ENCODE measurements at places on chromosomes 2 and 18.

GRCh38 chr2:101442042-101442666 is 32.8 kb downstream of the RFX8 start:
- no peak for DNase-seq

- no peak for DNase-seq
Observed at GRCh38 chr2:51619961-51620360, 588.0 kb upstream of the NRXN1 start.

GRCh38 chr2:109497463-109497862 is 116.3 kb downstream of the SEPTIN10 start:
- no peak for DNase-seq

DNA sequence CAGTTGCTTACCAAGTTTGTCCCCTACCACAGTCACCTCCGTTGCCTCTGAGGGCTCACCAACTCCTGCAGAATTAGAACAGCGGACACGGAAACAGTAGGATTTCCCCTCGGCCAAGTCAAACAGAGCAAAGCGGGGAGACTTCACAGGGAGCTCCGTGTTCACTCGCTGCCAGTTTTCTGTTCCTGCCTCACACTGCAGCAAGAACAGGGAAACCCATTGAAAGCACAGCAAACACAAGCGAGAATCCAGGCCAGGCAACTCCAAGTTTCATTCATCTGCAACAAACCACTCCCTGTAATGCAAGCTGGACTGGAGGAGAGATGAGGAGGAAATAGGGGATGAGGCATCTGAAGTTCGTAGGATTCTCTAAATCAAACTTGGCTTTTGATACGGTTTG is 84.2 kb downstream of the MYOM1 start:
- no peak for DNase-seq

- DNase-seq, result no peak
Observed at GRCh38 chr2:174722942-174723592, 41.2 kb downstream of the CHRNA1 start.

- no peak for DNase-seq
Observed at GRCh38 chr18:40233931-40234616, 1721.0 kb upstream of the PIK3C3 start.

DNA sequence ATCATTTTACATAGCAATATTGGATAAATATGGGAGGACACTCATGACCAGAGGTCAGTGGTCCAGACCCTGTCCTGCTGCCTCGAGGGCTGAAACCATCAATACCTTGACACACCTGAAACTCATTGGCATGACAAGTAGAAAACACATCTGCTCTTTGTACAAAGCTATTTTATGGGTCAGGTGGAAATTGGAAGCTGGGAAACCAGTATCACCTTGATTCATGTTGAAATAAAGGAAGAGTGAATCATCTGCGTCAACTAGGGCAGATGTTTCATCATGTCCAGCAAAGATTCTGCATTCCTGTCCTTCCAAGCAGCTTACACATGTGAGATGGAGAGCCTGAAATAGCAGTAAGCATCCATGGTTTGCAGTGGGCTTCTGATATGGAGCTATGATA is 80.0 kb upstream of the ERBB4 start:
- no peak for DNase-seq

DNA sequence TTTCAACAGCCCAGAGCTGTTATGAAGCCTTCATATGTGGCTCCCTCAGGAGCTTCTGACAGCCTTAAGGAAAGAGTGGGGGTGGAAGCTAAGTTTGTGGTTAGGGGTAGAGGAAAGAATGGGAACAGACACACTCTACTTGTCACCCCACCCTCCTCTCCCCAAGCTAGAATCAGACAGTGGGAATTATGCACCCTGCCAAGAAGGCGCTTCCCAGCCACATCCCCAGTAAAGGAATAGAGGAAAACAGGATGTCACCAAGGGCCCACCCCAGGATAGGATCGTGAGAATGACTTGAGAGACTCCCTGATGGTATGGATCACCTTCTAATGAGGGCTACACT is 32.4 kb upstream of the EML4 start:
- no peak for DNase-seq

DNA sequence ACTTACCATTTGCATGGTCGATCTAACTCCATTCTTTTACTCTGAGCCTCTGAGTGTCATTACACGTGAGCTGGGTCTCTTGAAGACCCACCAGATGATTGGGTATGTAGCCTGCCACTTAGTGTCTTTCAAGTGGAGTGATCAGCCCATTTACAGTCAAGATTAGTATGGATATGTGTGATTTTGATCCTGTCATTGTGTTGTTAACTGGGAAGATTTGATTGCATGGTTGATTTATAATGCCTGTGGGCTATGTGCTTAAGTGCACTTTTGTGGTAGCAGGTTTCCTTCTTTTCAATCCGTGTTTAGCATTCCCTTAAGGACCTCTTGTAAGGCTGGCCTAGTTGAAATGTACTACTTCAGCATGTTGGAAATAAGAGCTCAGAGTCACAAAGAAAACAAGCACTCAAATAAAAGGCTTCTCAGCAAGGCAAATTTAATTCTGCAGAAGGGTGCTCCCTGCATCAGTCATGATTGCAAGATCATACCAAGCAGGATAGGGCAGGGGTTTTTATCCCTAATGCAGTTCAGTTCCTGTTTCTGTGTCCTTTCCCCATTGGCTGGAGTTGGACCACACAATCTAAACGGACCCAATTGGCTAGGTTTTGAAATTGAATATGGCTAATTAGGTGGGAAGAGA is 230.7 kb upstream of the SYT4 start:
- DNase-seq, result no peak

- no peak for DNase-seq
Observed at GRCh38 chr18:3919396-3920061, 469.6 kb downstream of the TGIF1 start.

DNA sequence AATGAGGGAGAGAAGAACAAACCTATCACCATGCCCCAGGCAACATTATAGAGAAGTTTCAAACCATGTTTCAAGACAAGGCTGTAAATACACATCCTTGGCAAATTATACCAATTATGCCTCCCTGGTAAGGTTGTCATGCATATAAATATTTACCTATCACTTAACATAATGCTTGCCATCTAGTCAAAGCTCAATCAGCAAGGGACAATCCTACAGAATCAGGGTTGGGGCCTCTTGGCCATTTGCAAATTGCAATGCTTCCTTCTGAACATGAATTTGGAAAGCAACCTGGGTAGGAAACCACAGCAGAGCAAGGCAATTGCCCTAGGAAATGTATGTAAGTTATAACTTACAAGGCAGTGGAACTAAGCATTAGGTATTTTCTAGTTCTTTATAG is 907.2 kb upstream of the CDH2 start:
- no peak for DNase-seq

- DNase-seq, result no peak
Observed at GRCh38 chr18:1227025-1227424, 322.4 kb downstream of the ADCYAP1 start.

DNA sequence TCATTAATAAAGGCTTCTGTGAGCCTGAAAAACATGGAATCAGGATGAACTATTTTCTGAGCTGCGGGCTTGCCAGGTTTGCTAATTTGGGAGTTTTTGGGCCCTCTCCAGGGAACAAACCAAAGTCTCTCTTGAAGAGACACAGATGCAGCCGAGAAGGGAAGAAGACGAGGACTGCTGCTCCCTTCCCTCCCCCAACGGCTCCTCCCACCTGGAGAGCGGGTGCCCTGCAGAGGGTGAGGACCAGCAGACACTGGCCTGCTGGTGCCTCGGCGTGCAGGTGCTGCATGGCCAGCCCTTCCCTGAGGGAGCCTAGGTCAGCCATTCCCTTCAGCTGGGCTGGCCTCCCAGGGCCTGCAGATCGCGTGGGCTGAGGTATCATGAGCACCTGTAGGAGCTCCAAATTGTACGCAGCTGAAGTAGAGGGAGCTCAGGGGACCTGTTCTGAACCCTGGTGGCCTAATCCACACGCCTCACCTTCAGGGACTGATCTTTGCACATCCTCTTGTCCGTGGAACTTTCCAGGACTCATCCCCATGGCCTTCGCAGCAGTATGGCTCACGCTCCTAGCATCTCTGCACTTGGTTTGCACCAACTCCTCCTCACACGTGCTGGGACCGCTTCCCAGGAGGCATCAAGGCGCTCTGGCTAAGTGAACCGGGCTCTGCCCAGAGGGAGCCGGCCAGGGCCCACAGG is 19.5 kb downstream of the EMX1 start:
- no peak for DNase-seq

DNA sequence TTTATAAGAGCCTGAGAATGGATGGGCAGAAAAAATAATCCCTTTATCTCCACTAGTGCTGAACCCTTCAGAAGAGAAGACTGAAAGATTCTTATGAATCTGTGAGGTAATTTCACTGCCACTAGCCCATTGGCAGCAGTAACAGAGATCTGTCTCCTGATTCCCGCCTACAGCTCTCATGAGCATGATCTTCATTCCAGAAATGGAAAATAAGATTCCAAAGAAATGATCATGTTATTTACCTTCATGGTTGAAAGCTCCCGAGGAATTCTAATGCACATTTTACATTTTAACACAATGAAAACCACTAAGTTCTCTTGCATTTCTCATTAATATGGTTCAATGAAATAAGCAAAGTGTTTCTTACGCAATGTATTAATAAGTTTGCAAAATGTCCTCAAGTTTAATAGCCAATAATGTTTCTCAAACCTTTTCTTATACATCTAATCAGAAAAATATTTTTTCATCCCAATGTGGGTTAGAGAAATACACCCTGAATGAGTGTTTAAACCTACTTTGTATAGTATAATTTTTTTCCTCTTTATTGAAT is 905.6 kb downstream of the TMEM182 start:
- no peak for DNase-seq

GRCh38 chr18:26639149-26639548 is 90.8 kb upstream of the KCTD1 start:
- no peak for DNase-seq

- no peak for DNase-seq
Observed at GRCh38 chr18:51137026-51137729, 60.3 kb downstream of the MEX3C start.

DNA sequence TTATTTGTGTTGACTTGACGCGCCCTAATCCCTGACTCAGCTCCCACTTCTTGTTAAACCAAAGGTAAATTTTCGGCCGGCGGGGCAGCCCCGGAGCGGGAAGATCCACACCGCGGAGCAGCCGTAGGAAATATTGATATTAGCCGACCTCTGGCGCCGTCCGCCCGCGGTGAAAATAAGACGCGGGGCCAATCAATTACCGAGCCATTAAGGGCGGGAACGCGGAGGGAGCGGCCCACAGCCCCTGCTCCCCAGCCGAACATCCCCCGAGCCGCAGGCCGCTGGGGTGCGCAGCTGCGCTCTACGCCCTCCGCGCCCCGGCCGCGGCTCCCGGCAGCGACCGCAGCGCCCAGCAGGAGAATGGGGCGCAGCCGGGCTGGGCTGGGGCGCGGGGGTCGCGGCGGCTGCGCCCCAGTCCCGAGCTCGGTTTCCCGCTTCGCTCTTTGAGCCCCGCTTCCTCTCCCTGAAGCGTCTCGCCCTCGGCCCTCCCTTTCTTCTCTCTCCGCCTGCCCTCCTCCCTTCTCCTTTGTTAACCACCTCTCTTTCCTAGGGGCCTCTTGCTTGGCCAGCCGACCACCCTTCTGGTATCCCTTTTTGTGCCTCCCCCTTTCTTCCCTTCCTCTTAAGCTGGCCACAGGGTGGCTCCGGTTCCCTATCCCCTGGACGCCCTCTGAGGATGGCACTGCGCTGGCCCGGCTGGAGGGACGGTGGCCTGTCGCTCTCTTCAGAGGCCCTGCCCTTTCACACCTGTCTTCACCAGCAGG is 40.9 kb downstream of the CELF4 start:
- no peak for DNase-seq

DNA sequence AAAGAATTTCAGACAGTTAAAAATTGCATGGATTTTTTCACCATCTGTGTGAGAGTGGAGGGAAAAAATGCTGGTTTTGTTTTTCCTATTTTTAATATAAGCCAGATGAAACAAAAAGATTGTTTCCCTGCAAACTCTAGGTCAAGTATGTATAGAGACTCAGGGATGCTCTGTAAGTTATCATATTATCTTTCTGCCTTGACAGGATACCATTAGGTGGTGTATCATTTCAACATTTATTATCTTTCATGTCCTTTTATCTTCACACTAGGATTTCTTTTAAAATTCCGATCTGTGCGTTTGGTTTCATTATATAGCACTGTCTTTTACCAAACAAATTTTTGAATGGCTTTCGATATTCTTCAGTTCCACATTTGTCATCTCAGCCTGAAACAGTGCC is 225.3 kb downstream of the EN1 start:
- DNase-seq, result no peak

DNA sequence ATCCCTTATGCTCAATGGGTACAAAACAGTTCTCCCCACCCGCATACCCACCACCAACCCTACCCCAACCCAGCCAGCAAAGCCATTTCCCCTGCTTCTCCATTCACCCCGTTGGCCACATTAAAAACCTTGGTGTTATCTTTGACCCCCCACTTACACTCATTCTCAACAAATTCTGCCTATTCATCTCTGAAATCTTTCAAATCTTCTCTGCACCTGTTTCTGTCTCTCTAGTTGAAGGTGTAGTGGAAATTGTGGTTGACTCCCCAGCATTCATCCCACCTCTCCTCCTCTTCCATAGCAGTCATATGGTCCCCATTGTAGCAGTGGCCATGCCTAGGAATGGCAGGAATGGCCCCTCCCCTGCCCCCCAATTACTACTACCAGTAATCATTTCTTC is 20.5 kb upstream of the TET3 start:
- DNase-seq, result no peak

Measured in caudate nucleus (tissue), 63 donors.